Hepatocyte (in vitro differentiated cells): ENCODE measurements at places on chromosomes 1 and 21.

DNA sequence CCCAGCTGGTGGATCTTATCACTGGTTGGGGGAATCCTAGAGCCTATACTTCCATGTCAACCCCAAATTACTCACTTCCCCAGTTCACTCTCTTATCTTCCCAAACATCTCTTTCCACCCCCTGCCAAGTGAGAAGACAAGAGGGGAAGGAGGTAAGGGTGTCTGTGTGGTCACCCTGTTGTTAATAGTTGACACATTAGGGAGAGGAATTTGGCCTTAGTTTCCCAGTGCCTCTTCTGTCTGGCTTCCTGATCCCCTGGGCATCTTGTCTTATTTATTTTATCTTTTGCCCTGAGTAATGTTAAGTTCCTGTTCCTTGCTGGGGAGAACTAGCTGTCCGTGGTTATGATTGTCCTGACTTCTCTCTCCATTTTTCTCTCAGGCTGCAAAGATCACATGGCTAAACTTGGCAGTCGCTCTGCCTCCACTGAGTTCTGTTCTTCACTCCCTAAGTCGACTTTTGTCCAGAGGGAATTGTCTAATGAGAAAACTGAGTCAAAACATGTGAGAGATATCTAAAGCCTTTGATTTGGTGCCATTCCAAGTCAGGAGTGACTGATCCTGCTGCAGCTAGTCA lies 157.1 kb upstream of the SYT6 start:
- peak; percentile 12 for DNase-seq

DNA sequence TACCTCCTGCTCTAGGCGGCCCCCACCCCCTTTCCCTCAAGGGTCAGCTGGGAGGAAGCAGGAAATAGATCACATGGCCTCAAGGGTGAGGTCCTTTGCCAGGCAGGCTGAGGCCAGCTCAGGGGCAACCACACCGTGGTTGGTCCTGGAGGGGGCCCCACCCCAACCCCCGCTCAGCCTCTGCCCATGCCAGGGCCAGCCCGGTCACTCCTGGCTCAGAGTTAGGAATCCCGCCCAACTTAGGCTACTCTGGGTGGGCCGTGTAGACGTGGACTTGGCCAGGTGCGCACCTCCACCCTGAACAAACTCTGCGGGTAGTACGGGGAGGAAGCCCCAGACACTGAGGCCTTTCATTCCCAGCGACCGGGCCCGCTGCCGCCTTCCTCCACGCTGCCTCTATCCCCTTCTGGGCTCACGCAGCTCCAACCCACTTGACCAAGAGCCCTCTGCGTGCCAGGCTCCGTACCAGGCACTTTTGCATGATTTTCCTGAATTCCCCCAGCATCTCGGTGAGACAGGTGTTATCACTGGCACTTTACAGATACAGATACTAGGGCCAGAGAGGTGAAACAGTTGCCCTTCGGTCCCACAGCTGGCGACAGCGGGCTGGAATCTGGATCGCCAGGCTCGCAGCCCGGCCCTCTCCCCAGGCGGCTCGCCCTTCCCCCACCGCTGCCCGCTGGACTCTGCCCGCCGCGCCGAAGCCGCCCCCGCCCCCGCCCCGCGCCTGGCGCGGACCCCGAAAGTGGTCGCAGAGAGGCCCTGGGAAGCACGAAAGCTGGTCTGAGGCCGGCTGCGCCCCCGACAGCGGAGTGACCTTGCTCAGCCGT lies 769 bp downstream of the GALE start:
- peak; percentile 92 for DNase-seq

GRCh38 chr21:35190201-35190701 lies 141.1 kb upstream of the RUNX1 start:
- DNase-seq, result peak; percentile 21

GRCh38 chr1:232274236-232274855 lies 355.6 kb downstream of the SIPA1L2 start:
- peak; percentile 48 for DNase-seq

GRCh38 chr1:32725615-32725982 lies 23.0 kb upstream of the SYNC start:
- DNase-seq, result no peak

DNA sequence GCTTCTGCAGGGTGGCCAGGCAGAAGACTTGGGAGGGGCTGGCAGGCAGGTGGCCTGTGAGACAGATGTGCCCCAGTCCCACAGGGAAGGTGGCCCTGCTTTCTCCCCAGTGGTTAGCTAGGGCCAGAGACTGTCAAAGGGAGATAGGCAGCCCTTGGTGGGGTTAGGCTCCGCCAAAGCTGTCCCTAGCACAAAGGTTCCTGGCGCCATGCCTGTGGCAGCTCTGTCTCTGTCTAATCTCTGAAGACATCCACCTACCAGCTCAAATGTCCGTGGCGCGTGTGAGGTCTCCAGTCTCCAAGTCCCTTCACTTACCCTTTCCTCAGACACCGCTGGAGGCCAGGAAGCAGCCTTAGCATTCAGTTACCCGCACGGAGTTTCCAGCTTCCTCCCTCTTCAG lies 17.7 kb downstream of the TCP10L start:
- no peak for DNase-seq

- no peak for DNase-seq
Observed at GRCh38 chr1:210582205-210582970, 253.7 kb downstream of the HHAT start.

- DNase-seq, result no peak
Observed at GRCh38 chr1:31822766-31823165, 6.9 kb upstream of the SPOCD1 start.

DNA sequence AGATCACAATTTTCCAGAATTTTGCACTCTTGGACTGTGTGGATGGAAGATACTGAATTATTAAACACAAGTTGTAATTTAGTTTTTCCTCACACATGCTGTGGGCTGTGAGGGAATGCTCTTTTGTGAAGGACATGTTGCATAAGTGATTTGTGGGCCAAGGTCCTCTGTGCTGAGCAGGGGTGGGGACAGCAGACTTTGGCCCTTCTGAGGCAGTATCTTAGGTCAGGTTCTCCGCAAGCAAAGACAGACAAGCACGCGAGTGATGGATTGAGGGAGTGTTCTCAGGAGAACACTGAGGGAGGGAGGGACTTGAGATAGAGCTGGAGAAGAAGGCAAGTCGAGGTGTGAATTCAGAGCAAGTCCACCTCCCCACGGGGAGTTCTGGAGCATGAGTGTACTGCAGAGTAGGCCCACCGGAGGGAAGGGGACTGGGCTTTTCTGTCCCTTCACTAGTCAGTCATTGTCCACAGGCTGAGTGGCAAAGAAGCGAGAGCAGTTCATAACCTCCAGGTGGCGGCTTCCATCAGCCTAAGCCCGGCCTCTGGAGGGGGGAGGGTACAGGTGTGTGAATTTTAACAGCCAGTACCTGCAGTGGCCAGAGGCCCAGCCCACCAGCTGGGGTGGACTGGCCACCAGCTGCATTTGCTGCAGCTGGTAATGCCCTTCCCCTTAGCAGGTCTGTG lies 19.1 kb upstream of the CD101 start:
- DNase-seq, result peak; percentile 81

DNA sequence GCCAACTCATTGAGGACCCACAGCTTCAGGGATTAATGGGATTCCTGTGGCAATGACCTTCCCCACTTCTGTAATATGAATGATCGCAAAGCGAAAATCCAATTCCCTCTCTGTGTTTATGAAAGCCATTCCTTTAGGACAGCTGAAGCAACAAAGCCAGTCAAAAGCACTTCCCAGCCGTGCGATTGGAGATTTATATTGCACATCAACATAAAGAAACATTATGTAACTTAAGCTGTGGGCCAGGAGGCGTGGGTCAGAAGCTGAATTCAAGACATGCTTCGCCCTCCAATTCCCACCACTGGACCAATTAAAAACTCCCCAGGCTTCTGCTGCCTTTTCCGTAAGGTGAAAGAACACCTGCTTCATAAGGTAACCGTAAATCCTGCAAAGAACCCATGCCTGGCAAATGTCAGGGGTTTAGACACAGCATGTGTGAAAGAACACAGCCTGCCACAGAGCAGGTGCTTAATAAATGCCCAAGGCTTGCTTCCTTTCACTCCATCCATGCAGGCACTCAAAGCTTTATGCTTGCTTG lies 138.9 kb upstream of the SOD1 start:
- DNase-seq, result no peak
